ENCODE measurements at places on chromosomes 3 and 15. TPM values are rescaled to one million over a fixed set of nuclear protein-coding genes. Genes with fewer than 3 reads are reported as not detected.

DNA sequence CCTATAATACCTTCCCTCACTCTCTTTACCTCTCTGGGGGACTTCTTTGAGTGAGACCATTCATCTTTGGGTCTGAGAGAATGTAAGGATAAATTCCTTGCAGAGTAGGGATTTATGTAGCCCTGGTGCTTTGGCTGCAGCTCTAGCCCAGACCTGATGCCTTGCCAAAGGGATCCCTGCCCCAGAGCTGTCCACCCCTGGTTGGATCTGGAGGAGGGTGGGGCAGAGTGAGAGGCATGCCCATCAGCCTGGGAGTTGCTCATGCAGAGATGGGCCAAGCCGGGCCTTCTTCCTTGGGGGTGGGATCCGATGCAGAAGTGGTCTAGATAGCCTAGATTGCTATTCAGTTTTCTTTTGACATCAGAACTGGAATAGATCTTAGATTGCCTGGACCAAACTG is 31.5 kb downstream of the RTP1 start:
- no peak for DNase-seq

DNA sequence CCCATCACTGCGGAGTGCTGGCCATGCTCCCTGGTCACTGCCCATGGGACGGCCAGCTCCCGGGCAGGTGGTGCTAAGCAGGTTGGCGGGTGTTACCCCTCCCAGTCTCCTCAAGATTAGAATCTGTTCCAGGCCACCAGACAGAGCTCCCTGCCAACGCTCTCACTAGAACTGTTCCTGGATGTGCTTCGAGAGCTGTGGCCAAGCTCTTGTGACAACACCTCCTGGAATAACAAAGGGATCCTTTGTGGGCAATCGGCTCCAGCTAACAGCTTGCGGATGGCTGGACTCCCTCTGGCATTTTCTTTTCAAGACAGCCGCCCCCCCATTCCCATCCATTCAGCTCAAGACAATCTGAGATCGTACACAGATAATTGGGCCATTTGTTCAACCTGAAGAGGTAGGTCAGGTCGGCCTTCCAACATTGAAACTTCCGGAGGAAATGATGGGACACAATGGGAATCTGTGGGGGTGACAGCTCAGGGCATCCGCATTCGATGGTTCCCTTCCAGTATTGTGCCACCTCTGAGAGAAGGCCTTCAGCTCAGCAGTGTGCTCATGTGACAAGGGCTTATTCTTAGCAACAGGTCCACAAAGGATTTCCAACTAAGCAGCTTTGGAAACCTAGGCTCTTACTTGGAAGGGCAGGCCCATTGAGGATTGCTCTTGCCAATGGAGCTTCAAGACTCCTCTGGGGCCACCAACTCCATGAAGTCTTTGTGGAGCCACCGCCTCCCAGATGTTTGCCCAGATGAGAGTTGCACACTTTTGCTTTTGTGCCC is 11.6 kb upstream of the EPHB3 start:
- no peak for DNase-seq

- no peak for DNase-seq
These were observed 103.5 kb downstream of the TBC1D2B start for GRCh38 chr15:77974098-77974414.

DNA sequence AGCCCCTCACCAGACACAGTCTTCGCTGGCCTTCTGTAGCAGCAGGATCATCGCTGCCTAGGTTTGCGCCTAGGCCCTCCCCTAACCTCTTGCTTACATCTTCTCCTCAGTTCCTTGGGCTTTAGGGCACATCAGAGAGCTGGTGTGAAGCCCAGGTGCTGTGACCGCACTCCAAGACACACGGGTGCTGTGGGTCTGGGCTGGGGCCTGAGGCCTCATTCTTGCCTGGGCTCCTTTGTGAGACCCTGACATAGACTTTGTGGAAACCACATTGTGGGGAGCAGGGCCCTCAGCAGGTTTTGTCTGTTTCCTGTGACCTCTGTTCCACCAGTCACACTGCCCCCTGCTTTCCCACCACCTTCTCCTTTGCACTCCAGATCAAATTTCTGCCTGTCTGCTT is 8.0 kb downstream of the AMIGO3 start:
- DNase-seq, result peak; percentile 50

GRCh38 chr3:34011171-34012101 is 213.0 kb downstream of the PDCD6IP start:
- DNase-seq, result no peak

GRCh38 chr15:92466834-92467233 is 73.2 kb downstream of the ST8SIA2 start:
- DNase-seq, result no peak

C3orf85 gene
- total RNA-seq, result not detected

SLC28A1 gene
- not detected for total RNA-seq

SKIL gene
- 40.0 TPM for total RNA-seq

CTXN2 gene
- total RNA-seq, result not detected

ZWILCH gene
- 24.6 TPM for total RNA-seq

AADACL2 gene
- total RNA-seq, result not detected

TTLL13 gene
- total RNA-seq, result 0.36 TPM

All from natural killer cell treated with Interleukin-12 subunit alpha and Interleukin-12 subunit beta and Interleukin-15 and Interleukin-18, amount 100 ng/mL, for 72 hours (primary cell).